ENCODE measurements at places on chromosomes 2 and 18. TPM values are rescaled to one million over a fixed set of nuclear protein-coding genes. Genes with fewer than 3 reads are reported as not detected.

DNA sequence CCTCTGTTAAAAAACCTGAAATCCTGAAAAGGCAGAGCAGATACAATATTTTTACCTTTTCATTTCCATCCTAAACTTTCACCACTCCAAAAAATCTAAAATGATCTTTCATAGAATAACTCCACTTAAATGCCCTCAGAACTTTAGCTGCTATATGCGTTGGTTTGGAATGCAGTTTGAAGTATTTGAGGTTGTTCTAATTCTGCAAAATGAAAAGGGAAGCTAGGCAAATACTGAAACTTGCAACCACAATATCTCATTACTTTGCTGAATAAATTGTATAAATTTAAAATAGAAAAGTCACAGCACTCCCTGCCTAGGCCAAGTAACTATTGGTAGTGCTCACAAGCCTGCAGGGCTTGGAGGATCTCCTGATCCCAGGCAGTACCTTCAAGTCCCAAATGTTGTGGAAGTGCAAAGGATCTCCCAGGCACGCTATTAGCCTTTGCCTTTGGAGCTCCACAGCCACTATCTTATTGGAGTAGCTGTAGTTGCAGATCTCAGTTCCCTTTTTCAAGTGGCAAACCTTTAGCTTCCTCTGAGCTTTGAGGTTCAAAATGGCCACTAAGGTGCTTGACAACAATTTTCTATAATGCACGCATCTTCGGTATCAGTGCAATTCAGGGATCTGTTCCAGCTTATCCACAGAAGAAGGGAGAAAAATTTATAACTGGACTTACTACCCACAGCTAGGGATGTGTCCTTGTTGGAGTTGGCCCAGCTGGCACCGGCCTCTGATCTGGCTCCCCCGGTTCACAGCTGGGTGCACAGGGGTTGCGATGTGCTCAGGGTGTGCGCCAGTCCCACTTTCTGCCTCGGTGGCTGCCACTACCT lies 43.4 kb upstream of the ANKRD62 start:
- H3K4me3 ChIP-seq, result no peak overlapping the region
- no peaks in the 10 kb centered on the region for H3K4me1 ChIP-seq
- no peaks in the 10 kb centered on the region for H3K36me3 ChIP-seq
- no peaks in the 10 kb centered on the region for H3K27me3 ChIP-seq
- H3K27ac ChIP-seq, result no peak overlapping the region

The SCN2A gene
- 0.55 TPM for total RNA-seq

GRCh38 chr18:58004317-58004716 lies 39.7 kb upstream of the NEDD4L start:
- no peaks in the 10 kb centered on the region for H3K36me3 ChIP-seq
- no peak for DNase-seq
- H3K27ac ChIP-seq, result no peak overlapping the region
- peaks cover 3% of the 10 kb centered on the region for H3K4me1 ChIP-seq
- H3K27me3 ChIP-seq, result no peaks in the 10 kb centered on the region
- no peak overlapping the region for H3K4me3 ChIP-seq

- no peaks in the 10 kb centered on the region for H3K36me3 ChIP-seq
- peaks cover 33% of the 10 kb centered on the region for H3K4me1 ChIP-seq
- H3K27ac ChIP-seq, result no peak overlapping the region
- H3K27me3 ChIP-seq, result peaks cover 3% of the 10 kb centered on the region
These were observed 18.1 kb upstream of the ATOH8 start for GRCh38 chr2:85735691-85736090.

The NEB gene
- total RNA-seq, result 0.77 TPM

GRCh38 chr2:239259173-239259572 lies 141.6 kb downstream of the HDAC4 start:
- no peak for DNase-seq
- H3K36me3 ChIP-seq, result peaks cover 11% of the 10 kb centered on the region
- peaks cover 76% of the 10 kb centered on the region for H3K4me1 ChIP-seq
- H3K27me3 ChIP-seq, result no peaks in the 10 kb centered on the region
- no peak overlapping the region for H3K27ac ChIP-seq
- no peak overlapping the region for H3K4me3 ChIP-seq

DNA sequence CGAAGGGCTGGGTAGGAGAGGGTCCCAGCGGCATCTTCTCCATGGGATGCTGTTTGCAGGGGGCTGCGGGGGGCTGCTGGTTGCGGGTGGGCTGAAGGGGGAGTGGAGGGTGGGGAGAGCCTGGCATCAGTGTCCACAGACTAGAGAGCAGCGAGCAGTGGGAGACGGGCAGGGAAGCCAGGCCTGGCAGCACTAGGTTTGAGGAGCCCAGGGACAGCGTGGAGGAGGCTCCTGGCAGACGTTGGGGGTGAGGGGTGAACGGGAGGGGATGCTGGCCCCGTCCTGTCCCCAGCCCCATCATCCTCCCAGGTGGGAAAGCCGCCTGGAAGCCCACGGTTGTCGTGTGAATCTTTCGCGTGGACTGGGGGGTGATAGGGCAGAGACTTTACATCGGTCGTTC lies 48.2 kb upstream of the TFCP2L1 start:
- H3K27me3 ChIP-seq, result no peaks in the 10 kb centered on the region
- H3K36me3 ChIP-seq, result no peaks in the 10 kb centered on the region
- DNase-seq, result no peak
- no peak overlapping the region for H3K27ac ChIP-seq
- no peaks in the 10 kb centered on the region for H3K4me1 ChIP-seq

The LAMA3 gene
- 0.35 TPM for total RNA-seq

The RTP5 gene
- total RNA-seq, result not detected

DNA sequence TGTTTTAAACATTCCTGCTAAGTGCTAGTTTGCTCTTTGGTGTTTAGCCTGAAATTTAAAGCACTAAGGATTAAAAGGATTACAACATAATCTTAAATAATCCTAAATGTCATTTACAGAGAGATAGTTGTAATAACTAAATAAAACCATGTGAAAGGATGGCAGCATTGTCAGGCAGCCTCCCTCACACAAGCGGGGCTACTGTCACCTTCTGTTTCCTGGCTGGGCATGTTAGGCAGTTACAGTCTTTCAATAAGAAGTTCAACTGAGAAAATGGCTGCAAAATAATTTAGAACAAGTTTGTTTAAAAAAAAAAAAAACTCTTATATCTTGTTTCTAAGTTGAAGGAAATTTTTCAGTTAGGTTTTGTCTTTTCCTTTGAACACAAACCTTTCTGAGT lies 124.9 kb downstream of the ARHGAP15 start:
- no peak for DNase-seq
- H3K27me3 ChIP-seq, result no peaks in the 10 kb centered on the region
- H3K36me3 ChIP-seq, result no peaks in the 10 kb centered on the region
- no peak overlapping the region for H3K4me3 ChIP-seq
- no peak overlapping the region for H3K27ac ChIP-seq

GRCh38 chr18:74942319-74942910 lies 266.5 kb downstream of the PTGR3 start:
- H3K4me1 ChIP-seq, result peaks cover 5% of the 10 kb centered on the region
- H3K36me3 ChIP-seq, result no peaks in the 10 kb centered on the region
- H3K27ac ChIP-seq, result no peak overlapping the region
- no peaks in the 10 kb centered on the region for H3K27me3 ChIP-seq
- no peak overlapping the region for H3K4me3 ChIP-seq
- no peak for DNase-seq

- no peaks in the 10 kb centered on the region for H3K36me3 ChIP-seq
- H3K4me1 ChIP-seq, result peaks cover 8% of the 10 kb centered on the region
- H3K27ac ChIP-seq, result no peak overlapping the region
These were observed 499.3 kb downstream of the IRS1 start for GRCh38 chr2:226300196-226300886.

DNA sequence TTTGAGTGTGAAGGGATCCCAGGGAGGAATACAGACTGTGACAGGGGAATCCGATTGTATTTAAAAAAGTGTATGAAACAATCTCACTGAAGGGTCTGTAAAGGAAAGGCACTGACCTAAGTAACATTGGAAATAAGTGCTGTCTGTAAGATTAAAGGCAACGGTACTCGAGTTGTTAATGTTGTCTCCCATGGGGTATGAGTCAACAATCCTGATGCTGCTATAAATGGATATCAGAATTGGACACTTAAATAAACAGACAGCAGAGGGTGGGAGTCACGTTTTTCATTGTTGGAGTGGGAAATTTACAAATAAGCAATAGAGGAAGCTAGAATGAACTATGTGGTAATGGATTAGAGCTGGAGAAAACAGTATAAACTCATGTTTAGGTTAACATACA lies 452.4 kb upstream of the RGPD4 start:
- DNase-seq, result no peak
- H3K4me1 ChIP-seq, result no peaks in the 10 kb centered on the region
- H3K27ac ChIP-seq, result no peak overlapping the region
- peaks cover 4% of the 10 kb centered on the region for H3K36me3 ChIP-seq
- no peak overlapping the region for H3K4me3 ChIP-seq

DNA sequence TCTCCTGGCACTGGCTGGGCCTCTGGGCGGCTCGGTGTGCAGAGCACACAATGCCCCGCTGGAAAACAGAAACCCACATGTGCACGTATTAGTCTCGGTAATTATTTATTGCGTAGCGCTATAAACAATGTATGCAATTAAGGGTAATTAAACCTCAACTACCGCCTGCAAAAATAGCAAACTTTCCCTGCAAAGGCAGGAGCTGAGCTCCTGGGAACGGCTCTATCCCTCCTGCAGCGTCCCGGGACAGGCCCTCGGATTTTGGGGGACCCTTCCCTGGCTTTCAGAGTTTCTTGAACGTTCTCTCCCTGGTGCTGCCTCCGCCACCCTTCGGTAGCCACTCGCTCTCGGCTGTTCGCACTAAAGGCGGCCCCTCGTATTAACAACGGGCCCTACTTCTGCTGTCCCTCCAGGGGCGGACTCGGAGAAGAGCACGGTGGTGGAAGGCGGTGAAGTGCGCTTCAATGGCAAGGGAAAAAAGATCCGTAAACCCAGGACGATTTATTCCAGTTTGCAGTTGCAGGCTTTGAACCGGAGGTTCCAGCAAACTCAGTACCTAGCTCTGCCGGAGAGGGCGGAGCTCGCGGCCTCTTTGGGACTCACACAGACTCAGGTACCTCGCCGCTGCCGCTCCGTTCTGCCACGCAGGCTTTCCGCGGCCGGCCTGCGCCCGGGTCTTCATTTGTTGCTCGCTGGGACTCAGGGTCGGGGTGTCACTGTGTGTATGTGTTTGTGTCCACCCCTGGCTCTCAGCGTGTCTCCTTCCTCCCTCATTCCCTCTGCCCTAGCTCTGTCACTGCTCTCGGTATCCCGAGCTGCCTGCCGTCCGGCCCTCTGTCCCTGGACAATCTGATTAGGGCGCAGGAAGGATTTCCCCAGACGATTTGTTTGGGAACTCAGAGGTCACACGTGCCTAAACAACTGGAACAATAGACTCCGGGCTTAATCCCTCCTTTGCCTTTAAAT lies 1.2 kb downstream of the DLX1 start:
- peaks cover 27% of the 10 kb centered on the region for H3K36me3 ChIP-seq
- peaks cover 60% of the 10 kb centered on the region for H3K4me1 ChIP-seq
- peak overlapping the region; percentile 86 for H3K27ac ChIP-seq
- peak overlapping the region; percentile 99 for H3K4me3 ChIP-seq

DNA sequence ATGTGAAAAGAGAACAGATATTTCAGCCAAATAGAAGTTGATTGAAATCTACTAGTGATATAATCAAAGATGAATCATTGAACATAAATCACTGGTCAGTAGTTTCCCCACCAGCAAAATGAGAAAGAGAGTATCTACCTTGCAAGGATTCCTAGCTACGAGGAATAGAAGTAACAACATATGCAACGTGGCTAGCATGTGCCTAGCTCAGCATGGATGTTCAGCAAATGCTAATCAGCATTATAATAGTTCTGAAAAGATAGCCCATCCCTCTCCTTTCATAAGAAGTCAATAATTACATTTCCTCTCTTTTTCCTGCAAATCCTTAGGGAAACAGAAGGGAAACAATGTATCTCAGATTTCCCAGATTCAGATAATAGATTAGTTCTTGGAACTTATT lies 417.2 kb downstream of the SATB2 start:
- H3K36me3 ChIP-seq, result no peaks in the 10 kb centered on the region
- H3K27ac ChIP-seq, result no peak overlapping the region
- H3K27me3 ChIP-seq, result no peaks in the 10 kb centered on the region
- DNase-seq, result no peak

GRCh38 chr18:8235894-8236293 lies 373.3 kb upstream of the RAB12 start:
- no peaks in the 10 kb centered on the region for H3K36me3 ChIP-seq
- no peak overlapping the region for H3K4me3 ChIP-seq
- no peaks in the 10 kb centered on the region for H3K27me3 ChIP-seq
- no peak for DNase-seq
- H3K4me1 ChIP-seq, result peaks cover 4% of the 10 kb centered on the region

The CHRND gene
- 5.8 TPM for total RNA-seq

The RIT2 gene
- not detected for total RNA-seq

DNA sequence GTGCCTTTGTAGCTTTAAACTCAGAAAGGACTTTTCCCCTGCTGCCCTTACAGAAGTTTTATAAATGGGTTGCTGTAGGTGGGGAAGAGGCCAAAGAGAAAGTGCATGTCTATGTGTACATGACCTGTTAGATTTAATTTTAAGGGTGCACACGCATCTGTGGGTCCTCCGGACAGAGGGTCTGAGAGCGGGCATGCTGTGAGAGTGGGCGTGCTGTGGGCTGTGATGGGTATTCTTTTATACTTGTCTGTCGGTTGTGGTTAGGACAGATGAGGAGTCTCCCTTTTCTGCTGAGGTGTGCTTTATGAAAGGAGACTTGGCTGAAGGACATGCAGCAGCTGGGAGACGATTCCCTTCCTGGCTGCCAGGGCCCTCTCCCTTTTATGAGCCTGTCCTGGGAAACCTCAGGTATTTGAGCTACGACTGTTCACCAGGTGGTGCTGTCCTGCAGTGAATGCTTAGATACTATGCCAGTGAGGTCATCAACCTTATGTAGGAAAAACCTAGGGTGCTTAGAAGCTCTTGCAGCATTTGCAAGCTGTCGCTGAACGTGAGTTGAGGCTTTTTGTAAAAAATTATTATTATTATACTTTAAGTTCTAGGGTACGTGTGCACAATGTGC lies 67.5 kb downstream of the TANC1 start:
- no peak for DNase-seq
- no peaks in the 10 kb centered on the region for H3K27me3 ChIP-seq
- H3K4me1 ChIP-seq, result peaks cover 44% of the 10 kb centered on the region
- H3K4me3 ChIP-seq, result no peak overlapping the region

The LRRC30 gene
- total RNA-seq, result not detected

The TUBB8B gene
- not detected for total RNA-seq

GRCh38 chr2:36672199-36672598 lies 24.3 kb upstream of the VIT start:
- no peaks in the 10 kb centered on the region for H3K36me3 ChIP-seq
- peaks cover 10% of the 10 kb centered on the region for H3K4me1 ChIP-seq

DNA sequence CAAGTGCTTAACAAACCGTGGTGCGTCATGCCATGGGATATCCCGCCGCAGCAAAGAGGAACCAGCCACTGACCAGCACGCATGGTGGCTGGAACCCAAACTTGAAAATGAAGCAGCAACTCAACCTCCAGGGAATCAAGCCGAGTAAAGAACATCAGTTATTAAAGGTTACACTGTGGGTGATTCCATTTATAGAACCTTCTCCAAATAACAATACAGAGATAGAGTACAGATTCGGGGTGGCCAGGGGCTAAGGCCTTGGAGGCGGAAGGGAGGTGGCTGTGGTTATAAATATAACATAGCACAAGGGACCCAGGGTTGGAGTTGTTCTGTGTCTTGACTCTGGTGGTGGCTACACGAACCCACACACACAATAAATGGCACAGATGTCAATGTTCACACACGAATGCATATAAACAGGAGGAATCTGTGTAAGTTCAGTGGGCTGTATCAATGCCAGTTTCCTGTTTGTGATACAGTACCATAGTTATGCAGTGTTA lies 123.1 kb downstream of the EIPR1 start:
- no peaks in the 10 kb centered on the region for H3K27me3 ChIP-seq
- no peak for DNase-seq
- H3K4me1 ChIP-seq, result peaks cover 24% of the 10 kb centered on the region

- no peaks in the 10 kb centered on the region for H3K27me3 ChIP-seq
- H3K36me3 ChIP-seq, result no peaks in the 10 kb centered on the region
- H3K4me1 ChIP-seq, result peaks cover 43% of the 10 kb centered on the region
- DNase-seq, result peak; percentile 12
- H3K4me3 ChIP-seq, result peak overlapping the region; percentile 27
These were observed 137.0 kb downstream of the AGAP1 start for GRCh38 chr2:235630718-235631296.

The DSG1 gene
- total RNA-seq, result not detected

Data from neural crest cell (in vitro differentiated cells).